ENCODE measurements at places on chromosomes 12 and 14. TPM values are rescaled to one million over a fixed set of nuclear protein-coding genes. Genes with fewer than 3 reads are reported as not detected.

The CLEC6A gene
- total RNA-seq, result not detected

The LYSET gene
- 7.4 TPM for total RNA-seq

The FOXN4 gene
- total RNA-seq, result not detected

The TSPAN11 gene
- under 0.01 TPM for total RNA-seq

The CELA1 gene
- total RNA-seq, result not detected

The SLCO1A2 gene
- total RNA-seq, result not detected

The RECQL gene
- 107 TPM for total RNA-seq

The HOXC12 gene
- not detected for total RNA-seq

The ASPG gene
- total RNA-seq, result not detected

The STAB2 gene
- not detected for total RNA-seq

The C12orf76 gene
- 18.2 TPM for total RNA-seq

The WNT1 gene
- total RNA-seq, result not detected

The DLGAP5 gene
- total RNA-seq, result 112 TPM

The HHIPL1 gene
- total RNA-seq, result 4.5 TPM

The NR2C1 gene
- total RNA-seq, result 13.5 TPM

The COCH gene
- total RNA-seq, result 1.00 TPM

The MYG1 gene
- total RNA-seq, result 58.9 TPM

The KRT72 gene
- total RNA-seq, result not detected

The LRP1-AS gene
- total RNA-seq, result not detected

The LAG3 gene
- under 0.01 TPM for total RNA-seq

The WDR89 gene
- 17.0 TPM for total RNA-seq

The BDKRB2 gene
- total RNA-seq, result 74.1 TPM

The CCDC196 gene
- total RNA-seq, result not detected

The DPPA3 gene
- not detected for total RNA-seq

The CIROP gene
- total RNA-seq, result 0.25 TPM

The CGRRF1 gene
- total RNA-seq, result 18.8 TPM

The TMEM229B gene
- 0.33 TPM for total RNA-seq

The MMP14 gene
- 519 TPM for total RNA-seq

The KRT74 gene
- not detected for total RNA-seq

The PAPLN gene
- total RNA-seq, result 5.1 TPM

The NPFF gene
- not detected for total RNA-seq

The TEX52 gene
- total RNA-seq, result 0.12 TPM

The TPPP2 gene
- not detected for total RNA-seq

The GALC gene
- 17.9 TPM for total RNA-seq

The GLT8D2 gene
- total RNA-seq, result 19.0 TPM

The TESPA1 gene
- total RNA-seq, result not detected

The KRR1 gene
- 37.5 TPM for total RNA-seq

The SLC10A1 gene
- not detected for total RNA-seq

The KRT6C gene
- not detected for total RNA-seq

The XPOT gene
- total RNA-seq, result 164 TPM

The SIX6 gene
- total RNA-seq, result not detected

The SLC25A47 gene
- total RNA-seq, result not detected

The LTBR gene
- 31.2 TPM for total RNA-seq

The HEATR5A gene
- 46.1 TPM for total RNA-seq

The TPH2 gene
- total RNA-seq, result under 0.01 TPM

The ANKRD33 gene
- 0.11 TPM for total RNA-seq

The TAS2R46 gene
- total RNA-seq, result 2.6 TPM

The DBX2 gene
- total RNA-seq, result not detected

The EID3 gene
- 21.5 TPM for total RNA-seq

The PTCSC3 gene
- not detected for total RNA-seq

The GRIP1 gene
- 3.5 TPM for total RNA-seq

The FAM90A1 gene
- total RNA-seq, result 0.11 TPM

The VRTN gene
- not detected for total RNA-seq

The MIPOL1 gene
- total RNA-seq, result 17.1 TPM

All from uterine smooth muscle cell (primary cell).